NCI-H187 (cell line): ENCODE measurements at places on chromosomes 13 and 19.
A peak's percentile ranks its signal among the peaks of the same experiment; 100 is the strongest.

GRCh38 chr13:46613409-46614049, 60.6 kb downstream of the LRCH1 start:
- no peak for DNase-seq

- no peak for DNase-seq
Measured at GRCh38 chr19:46032597-46033025, 8.2 kb downstream of the IGFL4 start.

- DNase-seq, result no peak
Measured at GRCh38 chr19:2477141-2477710, 1.3 kb downstream of the GADD45B start.

GRCh38 chr19:38867171-38867780, 10.8 kb downstream of the RINL start:
- no peak for DNase-seq

GRCh38 chr13:25232937-25233515, 54.3 kb downstream of the MTMR6 start:
- no peak for DNase-seq

DNA sequence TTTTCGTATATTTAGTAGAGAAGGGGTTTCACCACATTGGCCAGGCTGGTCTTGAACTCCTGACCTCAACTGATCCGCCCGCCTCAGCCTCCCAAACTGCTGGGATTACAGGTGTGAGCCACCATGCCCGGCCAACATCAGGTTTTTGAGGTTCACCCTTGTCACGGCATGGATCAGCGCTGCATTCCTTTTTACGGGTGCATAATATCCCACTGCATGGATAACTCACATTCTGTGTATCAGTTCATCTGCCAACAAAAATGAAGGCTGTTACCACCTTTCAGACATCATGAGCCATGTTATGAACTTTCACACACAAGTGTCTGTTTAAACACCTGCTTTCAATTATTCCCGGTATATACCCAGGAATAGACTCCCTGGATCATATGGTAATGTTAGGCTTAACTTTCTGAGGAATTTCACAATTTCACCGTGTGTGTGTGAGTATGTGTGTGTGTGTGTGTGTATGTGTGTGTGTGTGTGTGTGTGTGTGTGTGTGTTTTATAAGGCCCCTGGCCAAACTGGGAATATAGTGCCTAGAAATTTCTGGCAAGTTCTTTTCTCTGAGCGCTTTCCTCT, 52.2 kb downstream of the AP1M1 start:
- no peak for DNase-seq

DNA sequence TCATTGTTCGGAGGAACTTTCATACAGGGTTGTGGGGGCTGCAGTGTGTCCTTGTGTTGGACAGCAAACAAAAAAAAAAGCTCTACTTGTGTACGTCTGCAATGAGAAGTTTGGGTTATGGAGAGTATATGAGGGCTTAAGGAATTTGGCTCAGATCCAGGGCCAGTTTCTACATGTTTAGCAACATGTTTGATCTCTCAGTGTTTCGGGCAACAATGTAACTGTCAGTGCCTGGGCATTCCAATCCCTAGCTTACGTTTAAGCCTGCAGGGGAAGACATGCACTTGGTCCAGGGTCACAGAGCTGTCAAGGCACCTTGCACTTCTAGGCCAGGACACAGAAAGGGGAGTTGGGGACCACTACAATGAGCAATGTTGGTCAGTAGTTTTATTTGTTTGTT, 13.9 kb downstream of the ZNF543 start:
- no peak for DNase-seq

- DNase-seq, result no peak
Measured at GRCh38 chr19:57720878-57721277, 6.5 kb downstream of the ZNF671 start.

DNA sequence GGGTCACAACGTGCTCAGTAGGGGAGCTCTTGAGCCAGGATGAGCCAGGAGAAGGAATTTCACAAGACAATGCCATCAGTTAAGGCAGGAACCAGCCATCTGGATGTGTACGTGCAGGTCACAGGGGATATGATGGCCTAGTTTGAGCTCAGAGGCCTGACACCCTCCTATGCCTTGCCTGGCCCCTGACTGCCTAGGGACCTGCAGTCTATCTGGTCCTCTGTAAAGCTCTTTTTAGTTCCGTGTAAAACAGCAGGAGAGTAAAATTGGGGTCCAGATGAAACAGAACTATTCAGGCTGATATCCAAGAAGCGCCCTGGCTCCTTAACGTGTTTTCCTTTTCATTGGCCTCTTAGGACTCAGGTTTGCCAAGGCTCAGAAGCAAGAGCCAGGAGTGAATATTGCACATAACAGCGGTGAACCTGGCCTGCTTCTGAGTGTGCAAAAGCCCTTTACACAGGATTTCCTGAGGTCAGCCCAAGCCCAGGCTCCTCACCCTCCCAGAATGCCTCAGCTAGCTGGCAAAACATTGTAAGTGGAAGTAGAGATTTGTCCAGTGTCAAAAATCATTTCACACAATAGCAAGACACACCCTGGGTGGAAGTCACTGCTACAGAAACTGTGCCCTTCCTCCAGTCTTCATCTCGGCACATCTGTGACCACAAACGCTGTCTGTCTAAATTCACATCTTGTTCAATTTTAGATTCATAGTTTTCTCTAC, 777.2 kb downstream of the UQCRFS1 start:
- DNase-seq, result no peak

- DNase-seq, result no peak
Measured at GRCh38 chr19:14495672-14496028, 277 bp downstream of the GIPC1 start.

GRCh38 chr13:33487575-33488243, 202.2 kb upstream of the STARD13 start:
- no peak for DNase-seq

DNA sequence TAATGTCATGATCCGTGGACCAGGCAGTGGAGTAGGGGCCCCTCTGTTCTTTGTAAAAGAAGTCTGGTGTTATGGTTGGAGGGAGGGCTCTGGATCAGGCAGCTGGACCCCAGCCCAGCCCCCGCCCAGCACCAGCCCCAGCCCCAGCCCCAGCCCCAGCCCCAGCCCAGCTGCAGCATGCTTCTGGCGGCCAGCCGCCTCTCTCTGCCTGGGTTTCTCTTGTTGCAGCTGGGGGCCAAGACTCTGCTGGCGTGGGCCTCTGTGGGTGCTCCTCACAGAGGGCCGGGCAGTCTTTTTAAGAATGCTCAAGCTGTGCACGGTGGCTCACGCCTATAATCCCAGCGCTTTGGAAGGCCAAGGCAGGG, 17.9 kb downstream of the DOT1L start:
- DNase-seq, result no peak

DNA sequence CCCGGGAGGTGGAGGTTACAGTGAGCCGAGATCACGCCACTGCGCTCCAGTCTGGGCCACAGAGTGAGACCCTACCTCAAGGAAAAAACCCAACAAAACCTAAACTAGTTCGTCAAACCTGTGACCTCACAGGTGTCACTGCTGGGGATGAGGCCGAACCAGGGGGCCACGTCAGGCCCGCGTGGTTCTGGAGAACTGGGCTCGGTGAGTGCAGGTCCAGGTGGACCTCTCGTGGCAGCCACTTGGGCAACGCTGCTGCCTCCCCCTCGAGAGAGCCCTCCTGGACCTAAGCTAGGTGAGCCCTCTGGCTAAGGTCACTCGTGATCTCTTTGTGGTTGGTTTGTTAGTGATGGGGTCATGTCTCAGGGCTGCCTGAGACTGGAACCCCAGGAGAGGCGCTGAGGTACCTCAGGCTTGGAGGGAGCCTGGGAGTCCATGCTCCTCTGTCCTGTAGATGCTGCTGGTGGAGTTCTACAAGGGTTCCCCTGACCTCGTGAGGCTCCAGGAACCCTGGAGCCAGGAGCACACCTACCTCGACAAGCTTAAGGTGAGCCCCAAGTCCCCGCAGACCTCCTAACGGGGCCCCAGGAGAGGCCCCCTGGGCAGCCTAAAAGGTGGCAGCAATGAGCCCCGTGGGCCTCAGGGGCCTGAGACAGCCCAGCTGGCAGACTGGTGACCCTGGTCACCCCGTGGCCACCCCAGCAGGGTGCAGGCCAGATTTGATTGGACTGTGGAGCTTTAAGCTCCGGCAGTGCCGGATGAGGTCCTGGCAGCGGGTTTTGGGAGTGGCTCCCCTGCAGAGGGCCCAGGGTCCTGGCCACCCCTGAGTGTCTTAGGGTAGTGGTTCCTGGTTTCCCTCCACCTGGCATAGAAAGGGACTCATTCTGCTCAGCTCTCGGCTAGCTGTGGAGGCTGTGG, 15.6 kb downstream of the MPND start:
- no peak for DNase-seq

DNA sequence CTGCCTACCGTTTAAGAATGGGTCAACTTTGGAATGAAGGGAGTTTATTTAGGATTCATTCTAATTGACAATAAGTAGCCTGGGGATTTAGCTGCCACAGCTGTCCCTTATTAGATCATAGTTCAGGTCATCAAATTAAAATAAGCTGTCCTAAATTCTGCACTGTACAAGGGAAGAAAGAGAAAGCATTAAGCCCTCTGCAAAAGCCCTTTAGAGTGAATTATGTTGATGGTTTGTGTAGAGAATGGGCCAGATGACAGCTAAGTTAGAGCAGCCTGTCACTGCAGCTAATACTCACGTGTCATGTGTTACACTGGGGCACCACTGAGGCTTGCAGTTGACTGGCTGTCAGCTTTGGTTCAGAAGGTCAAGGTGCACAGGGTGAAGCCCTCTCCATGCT, 737.1 kb upstream of the SLC10A2 start:
- peak; percentile 34 for DNase-seq

DNA sequence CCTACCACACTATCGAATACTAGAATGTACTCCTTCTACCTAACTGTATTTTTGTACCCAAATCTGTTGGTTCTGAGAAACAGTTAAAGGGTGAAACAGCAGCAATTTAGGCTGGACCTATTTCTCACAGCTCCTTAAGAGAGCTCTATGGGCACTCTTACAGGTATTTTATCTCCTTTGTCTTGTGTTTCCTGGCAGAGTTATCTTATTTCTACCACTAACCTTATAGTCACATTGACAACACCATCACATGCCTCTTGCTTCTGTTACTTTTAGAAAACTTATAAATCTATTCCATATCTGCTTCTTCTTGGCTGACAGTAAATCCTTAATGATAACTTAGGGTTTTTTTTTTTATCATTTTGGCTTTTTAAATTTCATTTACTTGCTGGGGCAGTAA, 130.7 kb downstream of the MYO16 start:
- no peak for DNase-seq

GRCh38 chr13:30846866-30847265, 59.2 kb upstream of the MEDAG start:
- no peak for DNase-seq
